ENCODE measurements at places on chromosomes 3 and 15. TPM values are rescaled to one million over a fixed set of nuclear protein-coding genes. Genes with fewer than 3 reads are reported as not detected.

SAMD7 gene
- not detected for polyA plus RNA-seq

PPP1R14D gene
- 0.27 TPM for polyA plus RNA-seq

GRCh38 chr15:48851956-48852355 lies 26.0 kb upstream of the EID1 start:
- no peak for DNase-seq

C3orf70 gene
- 9.2 TPM for polyA plus RNA-seq

DNA sequence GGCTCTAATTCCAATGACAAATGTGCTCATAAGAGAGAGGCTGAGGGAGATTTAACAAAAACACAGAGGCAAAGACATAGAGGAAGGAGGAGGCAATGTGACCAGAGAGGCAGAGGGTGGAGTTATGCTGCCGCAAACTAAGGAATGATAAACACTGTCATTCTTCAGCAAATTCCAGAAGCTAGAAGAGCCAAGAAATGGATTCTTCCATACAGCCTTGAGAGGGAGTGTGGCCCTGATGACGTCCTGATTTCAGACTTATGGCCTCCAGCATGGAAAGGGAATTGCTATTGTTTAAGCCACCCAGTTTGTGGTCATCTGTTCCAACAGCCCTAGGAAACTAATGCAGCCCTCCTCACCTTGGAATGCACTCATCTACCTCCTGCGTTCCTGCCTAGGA lies 30.5 kb downstream of the CD47 start:
- DNase-seq = no peak

IQCB1 gene
- 29.3 TPM for polyA plus RNA-seq

GRCh38 chr3:146543461-146544001 lies 876 bp downstream of the PLSCR1 start:
- DNase-seq = peak; percentile 23

FRMD4B gene
- 42.4 TPM for polyA plus RNA-seq

DNA sequence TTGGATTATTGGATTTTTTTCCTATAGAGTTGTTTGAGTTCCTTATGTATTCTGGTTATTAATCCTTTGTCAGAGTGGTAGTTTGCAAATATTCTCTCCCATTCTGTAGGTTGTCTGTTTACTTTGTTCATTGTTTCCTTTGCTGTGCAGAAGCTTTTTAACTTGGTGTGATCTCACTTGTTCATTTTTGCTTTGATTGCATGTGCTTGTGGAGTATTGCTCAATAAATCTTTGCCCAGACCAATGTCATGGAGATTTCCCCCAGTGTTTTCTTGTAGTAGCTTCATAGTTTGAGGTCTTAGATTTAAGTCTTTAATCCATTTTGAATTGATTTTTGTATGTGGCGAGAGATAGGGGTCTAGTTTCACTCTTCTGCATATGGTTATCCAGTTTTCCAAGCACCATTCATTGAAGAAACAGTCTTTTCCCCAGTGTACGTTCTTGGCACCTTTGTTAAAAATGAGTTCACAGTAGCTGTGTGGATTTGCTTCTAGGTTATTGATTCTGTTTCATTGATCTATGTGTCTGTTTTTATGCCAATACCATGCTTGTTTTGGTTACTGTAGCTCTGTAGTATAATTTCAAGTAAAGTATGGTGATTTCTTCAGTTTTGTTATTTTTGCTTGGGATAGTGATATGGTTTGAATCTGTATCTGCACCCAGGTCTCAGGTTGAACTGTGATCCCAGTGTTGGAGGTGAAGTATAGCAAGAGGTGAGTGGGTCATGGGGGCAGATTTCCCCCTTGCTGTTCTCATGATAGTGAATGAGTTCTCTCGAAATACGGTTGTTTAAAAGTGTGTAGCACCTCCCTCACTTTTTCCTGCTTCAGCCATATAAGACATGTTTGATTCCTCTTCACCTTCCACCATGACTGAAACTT lies 46.1 kb upstream of the TNFSF10 start:
- no peak for DNase-seq

GRCh38 chr15:64185146-64185911 lies 22.5 kb upstream of the PPIB start:
- DNase-seq = no peak

DNA sequence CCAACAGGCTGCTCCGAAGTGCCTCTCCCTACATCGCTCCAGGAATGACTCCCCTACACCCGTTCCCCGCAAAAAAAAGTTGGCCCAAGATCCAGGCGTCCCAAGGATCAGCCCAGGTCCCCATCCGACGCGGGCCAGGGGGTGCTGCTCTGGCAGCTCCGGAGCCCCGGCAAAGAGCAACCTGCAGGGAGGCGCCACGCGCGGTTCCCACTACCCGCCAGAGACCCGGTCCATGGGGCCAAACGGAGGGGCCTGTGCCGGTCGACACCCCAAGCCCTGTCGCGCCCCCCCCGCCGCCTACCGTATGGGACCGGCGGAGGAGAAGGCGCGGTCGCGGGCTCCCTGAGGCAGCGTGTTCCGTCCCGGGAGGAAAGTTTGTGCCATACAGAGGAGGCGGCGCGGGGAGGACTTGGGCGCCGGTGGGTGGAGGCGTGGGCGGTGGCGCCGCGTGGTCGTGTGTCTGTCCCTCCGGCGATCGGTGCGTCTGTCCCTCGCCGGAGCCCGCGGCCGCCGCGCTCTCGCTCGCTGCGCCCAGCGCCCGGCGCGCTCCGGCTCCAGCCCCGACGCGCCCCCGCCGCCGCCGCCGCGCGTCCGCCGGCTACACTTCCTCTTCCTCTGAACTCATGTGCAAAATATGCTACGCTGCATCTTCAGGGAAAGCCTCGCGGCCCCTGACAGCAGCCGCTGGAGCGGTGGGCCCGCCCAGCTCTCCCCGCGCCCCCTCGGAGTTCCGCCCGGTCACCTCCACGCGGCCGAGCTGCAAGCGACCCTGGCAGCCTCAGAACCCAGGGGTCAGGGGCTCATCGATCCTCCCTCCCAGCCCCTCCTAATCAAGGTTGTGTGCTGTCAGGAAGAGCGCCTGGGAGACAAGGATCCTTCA lies at the start of gene RFTN1:
Gene RFTN1, minus strand, starts transcription at position 559 of the 880 bp plus-strand sequence. CDS start 19,830 bp downstream, outside the sequence.
- DNase-seq = no peak

DNA sequence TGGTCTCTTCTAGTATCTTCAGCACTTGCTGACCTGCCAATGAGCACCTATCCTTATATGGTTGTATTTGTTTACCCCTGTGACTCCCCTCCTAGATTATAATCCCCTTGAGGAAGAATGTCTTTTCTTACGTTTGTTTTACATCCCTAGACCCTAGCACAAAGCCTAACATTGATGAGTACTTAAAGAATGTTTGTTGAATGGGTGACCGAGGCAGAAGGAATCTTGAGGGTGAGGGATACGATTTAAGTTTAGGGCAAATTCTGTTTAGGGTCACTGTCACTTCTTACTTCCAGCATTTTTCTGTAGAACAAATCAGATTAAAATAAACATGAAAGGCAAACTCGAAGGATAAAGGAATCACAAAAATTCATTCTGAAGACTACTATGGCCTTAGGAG lies 80.9 kb upstream of the FAM98B start:
- DNase-seq = no peak

DNA sequence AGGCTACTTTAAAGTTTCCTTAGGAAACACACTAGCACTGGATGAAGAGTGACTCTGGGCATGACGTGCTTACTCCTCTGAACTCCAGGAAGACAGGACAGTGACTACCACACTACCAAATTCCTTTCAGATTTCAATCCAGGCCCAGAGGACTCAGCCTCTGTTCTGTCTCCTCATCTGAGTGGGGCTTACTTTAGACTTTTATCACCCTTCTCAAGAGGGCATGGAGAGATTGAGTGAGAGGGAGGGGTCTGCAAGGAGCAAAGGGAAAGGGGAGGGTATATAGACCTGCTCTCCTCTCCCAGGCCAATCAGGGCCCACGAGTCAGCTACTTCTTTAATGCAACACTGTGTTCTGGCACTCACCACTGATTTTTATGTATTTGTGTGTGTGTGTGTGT lies 29.4 kb upstream of the RSL24D1 start:
- DNase-seq = no peak

DNA sequence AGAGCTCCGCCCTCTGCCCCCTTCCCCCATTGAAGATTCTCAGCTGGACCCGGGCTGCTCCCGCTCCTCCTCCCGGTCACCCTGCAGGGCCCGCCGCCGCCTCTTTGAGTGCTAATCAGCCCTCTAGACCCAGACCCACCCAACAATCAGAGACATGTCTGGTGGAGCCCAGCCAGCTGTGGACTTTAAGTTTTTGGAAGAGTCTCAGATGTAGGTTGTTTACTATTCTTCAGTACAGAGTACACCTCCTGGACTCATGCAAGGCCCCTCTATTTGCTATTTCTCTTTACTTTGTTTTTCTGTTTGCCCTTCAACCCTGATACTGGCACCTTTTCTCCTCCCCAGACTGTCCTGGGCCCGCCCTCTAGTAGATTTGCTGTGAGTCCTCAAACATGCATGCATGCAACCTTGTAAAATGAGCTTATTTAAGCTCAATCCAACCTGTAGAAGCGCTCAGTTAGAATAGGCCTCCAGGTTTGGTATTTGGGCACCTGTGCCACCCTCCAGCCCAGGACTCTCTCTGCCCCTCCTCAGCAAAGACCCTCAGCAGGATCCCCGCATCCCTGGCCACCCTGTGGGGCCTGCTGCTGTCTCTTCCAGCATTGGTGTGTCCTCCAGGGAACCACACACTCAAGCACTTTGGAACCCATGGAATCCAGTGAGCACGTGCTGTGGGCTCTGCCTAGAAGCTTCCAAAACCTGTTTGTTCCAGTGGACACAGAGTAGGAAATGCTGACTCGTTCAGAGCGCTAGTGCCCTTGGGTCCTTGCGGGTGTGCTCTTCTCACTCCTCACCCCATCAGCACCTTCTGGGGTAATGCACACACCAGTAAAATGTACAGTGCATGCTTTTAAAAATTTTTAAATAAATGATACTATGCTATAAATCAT lies 4.6 kb downstream of the PRR23E start:
- no peak for DNase-seq

GRCh38 chr15:60396958-60397771 lies 621 bp downstream of the ANXA2 start:
- peak; percentile 60 for DNase-seq

DNA sequence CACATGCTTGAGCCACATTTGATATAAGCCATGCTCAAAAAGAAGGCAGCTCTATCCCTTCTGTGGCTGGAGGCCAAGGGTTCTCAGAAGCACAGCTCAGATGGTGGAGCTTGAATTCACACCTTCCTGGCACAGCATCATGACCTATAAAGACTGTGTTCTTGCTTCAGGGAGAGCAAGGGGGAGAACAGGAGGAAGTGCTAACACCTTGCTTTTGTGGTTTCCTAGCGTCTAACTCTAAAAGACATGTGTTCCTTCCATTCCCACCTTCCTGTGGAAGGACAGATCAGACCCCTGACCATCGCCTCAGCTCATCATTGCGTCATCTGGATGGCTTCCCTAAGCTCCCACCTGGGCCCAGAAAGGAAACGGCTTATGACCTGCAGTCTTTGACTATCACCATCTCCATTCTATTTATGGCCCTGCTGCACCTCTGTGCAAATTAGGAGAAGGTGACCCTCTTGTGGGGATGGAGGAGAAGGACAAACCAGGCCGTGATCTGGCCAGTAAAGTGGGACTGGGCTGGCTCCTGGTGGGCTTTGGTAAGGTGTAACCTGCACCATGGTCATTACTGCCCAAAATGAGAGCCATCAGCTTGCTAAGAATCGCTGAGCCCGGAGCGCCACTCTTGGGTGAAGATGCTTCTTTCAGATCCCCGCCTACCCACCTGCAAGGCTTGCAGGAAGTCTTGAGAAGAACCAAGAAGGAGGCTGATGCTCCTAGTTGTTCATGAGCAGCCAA lies 128.5 kb downstream of the SERPINI1 start:
- DNase-seq = no peak

BCHE gene
- polyA plus RNA-seq = 10.3 TPM

- no peak for DNase-seq
Measured at GRCh38 chr3:18438586-18438985, 13.4 kb upstream of the SATB1 start.

GRCh38 chr3:29277249-29277648 lies 3.6 kb upstream of the RBMS3 start:
- no peak for DNase-seq

DNA sequence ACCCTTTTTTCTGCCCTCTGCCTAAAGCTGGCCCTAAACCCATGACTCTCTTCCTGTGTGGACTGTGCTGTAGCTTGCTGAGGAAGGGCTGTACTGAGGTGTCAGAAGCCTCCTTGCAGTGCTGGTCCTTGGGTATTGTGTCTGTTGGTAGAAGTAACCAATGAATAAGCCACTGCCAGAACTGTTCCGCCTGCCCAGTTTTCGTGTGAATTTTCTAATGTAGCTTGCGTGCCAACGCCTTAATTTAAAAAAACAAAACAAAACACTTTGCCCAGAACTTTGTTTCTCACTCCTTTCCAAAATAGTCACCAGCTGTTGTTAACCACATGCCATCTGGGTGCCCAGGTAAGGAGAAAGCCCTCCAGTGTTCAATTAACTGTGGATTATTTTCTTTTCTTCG lies 101.9 kb downstream of the KLHL25 start:
- DNase-seq = no peak

GAP43 gene
- 0.75 TPM for polyA plus RNA-seq

GRCh38 chr3:12437861-12438260 lies 46.4 kb upstream of the TSEN2 start:
- DNase-seq = no peak

DNA sequence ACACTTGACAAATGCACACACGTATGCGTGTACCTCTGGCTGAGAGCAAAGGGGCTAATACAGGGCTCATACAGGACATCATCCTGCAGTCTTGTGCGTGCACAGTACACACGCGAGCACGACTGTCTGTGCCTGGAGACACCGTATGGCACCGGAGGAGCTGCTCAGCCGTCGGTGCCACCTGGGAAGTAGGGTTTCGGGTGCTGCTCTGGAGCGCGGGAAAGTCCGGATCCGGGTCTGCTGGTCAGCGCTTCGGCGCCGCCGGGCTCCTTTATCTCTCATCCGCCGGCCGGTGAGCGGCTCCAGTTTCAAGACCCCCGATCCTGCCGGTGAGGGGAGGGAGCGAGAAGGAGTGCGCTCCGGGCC lies 9.3 kb downstream of the FOXL2 start:
- DNase-seq = no peak

DNA sequence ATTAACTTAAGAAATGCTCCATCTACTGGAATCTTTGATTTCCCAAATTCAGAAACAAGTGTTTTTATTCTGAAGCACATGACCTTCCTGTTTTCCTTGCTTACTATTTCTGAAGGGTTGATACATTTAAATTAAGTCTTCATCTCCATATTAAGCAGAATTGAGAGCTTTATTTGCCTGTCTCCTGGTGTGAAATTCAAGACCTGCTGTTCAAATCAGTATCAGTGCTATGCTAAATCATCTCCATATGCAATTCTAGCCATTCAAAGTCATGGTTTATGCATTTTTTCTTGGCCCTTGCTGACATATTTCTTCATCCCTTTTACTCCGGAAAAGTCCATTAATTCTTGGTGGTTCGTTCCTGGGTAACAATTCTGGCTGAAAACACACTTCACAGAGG lies 195.4 kb downstream of the ATP8B4 start:
- no peak for DNase-seq

MESP2 gene
- polyA plus RNA-seq = 0.30 TPM

ADGRG7 gene
- polyA plus RNA-seq = not detected

GRCh38 chr15:41860049-41860828 lies 21.6 kb downstream of the PLA2G4B start:
- no peak for DNase-seq

DNA sequence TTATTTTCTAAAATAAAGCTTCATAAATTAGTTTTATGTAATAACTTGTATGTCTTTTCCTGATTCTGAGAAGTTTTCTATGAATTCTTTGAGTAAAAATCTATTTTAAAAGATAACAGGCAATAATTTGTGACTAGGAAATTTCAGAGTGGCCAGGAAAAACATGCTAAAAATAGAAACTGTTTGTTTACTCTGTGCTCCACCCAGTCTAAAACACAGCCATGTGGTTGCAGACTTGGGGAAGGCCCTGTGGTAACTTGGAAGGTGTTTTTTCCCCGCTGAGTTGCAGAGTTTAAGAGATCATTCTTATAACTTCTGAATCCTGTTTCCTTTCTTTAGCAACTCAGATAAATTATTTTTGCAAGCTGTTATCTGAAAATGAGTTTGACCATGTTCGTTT lies 21.9 kb downstream of the PLCL2 start:
- DNase-seq = no peak
